ENCODE measurements at places on chromosomes 7 and 10.
A peak's percentile ranks its signal among the peaks of the same experiment; 100 is the strongest.

DNA sequence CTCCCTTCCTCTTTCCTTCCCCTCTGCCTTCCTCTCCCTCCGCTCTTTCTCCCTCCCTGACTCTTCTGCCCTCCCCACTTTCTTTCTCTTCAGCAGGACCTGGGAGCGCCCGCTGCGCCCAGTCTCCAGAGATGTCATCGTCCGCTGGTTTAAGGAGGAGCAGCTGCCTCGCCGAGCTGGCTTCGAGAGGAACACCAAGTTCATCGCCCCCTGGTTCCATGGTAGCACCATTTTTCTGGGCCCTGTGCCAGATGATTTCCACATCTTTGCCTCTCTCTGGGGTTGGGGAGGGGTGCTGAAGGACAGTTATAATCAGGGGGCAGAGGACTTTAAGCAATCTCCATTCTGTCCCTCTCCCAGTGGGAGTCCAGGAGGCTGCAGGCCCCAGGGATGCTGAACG is 71.6 kb downstream of the SH2D4B start:
- no peak for DNase-seq

- no peak for DNase-seq
Observed at GRCh38 chr10:77967611-77968022, 41.1 kb upstream of the DLG5 start.

DNA sequence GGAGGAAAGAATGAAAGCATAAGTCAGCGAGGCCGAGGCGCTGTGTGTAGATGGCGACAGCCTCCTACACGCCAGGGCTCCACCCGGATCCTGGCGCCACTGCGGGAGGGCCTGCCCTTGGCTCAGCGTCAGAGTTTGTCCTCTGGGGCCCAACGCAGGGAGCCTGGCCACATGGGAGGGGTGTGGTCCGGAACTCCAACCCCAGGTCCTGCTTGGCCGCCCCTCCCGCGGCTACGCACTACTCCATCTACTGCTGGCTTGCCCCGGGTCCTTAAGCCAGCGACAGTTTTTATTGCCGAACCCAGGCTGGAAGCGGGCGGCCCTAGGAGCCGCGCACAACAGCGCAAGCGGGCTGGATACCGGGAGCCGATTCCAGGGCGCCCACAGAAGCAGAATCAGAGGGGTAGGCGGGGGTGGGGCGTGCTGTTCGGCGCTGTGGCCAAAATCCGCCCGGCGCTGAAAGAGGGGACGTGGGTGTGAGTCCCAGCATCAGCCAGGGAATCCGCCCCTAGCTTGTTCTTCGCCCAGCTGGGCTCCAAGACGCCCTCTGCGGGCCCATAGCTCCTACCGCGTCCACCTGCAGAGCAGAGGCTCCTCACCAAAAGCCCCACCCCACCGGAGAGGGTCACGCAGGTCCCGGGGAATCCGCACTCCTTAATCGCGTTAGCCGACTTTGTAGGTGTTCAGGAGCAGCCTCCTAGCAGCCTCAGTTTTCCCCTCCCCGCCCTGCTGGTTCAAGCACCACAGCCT is 4.5 kb downstream of the KAZALD1 start:
- DNase-seq = peak; percentile 40

- no peak for DNase-seq
Observed at GRCh38 chr7:151373599-151373998, 32.0 kb downstream of the NUB1 start.

GRCh38 chr10:103660364-103661197 is 167.1 kb downstream of the NEURL1 start:
- DNase-seq = peak; percentile 13

DNA sequence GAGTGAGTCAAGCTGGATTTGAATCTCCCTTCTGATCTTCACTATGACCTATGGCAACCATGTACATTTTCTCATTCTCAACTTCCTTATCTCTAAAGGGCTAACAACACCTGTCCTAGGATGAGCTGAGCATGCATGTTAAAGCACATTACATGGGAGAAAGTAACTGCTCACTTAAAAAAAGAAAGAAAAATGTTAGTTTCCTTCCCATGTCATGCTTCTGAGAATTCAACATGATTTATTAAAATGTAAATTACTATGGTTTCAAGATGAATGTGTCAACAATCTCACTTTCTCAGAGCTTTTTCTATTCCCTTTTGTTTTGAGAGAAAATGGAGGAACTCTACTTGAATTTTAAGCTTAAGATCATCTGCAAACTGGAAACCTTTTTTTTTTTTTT is 295.3 kb downstream of the SKIDA1 start:
- DNase-seq = no peak
